ENCODE measurements at places on chromosomes 1 and 21. TPM values are rescaled to one million over a fixed set of nuclear protein-coding genes. Genes with fewer than 3 reads are reported as not detected.

Gene GCSAML
- 0.43 TPM for total RNA-seq

Gene CRP
- not detected for total RNA-seq

- no peak for DNase-seq
Measured at GRCh38 chr1:38004284-38005108, 818 bp downstream of the FHL3 start.

- DNase-seq = no peak
Measured at GRCh38 chr1:68280286-68280685, 48.0 kb upstream of the WLS start.

DNA sequence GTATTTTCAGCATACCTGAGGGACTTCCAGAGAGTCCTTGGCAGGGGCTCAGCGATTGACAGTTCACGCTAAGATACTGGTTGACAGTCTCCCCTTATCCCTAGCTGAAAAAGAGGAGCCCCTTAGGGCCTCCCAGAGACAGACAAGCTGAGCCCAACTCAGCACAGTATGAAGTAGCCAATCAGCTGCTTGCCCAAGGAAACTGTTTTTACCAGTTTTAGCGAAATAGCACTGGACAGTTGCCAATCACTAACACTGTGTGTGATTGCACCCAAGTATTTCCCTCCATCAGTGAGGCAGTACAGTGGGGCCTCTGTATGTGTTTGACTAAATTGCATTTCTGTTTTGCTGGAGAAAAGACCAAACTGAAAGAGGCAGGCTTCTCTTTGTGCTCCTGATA lies 27.0 kb downstream of the KHDRBS1 start:
- DNase-seq = no peak

GRCh38 chr21:35840949-35841348 lies 219.4 kb downstream of the SETD4 start:
- no peak for DNase-seq

- DNase-seq = peak; percentile 28
Measured at GRCh38 chr1:209354111-209354839, 229.2 kb upstream of the CAMK1G start.

DNA sequence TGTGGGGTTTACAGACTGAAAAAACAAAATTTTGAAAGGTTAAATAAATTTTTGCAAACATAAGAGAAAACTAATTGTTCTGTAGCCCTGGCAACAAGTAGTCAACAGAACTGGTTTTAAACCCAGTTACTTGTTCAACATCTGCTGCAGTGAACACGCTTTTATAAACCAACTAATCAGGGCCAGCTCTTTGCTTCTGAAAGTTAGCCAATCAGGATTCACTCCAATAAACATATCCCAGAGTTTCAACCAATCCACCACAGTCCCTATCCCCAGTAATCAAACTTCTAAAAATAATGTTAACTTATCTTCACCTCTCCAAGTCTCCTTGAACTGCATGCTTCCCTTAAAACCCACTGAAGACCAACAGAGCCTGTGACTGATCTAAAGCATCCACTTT lies 306.6 kb downstream of the CTH start:
- DNase-seq = no peak

- DNase-seq = no peak
Measured at GRCh38 chr1:12674358-12674757, 30.5 kb downstream of the AADACL4 start.

- no peak for DNase-seq
Measured at GRCh38 chr1:223847781-223848345, 2.1 kb upstream of the TP53BP2 start.

GRCh38 chr1:10374442-10374860 lies 24.4 kb upstream of the PGD start:
- no peak for DNase-seq

DNA sequence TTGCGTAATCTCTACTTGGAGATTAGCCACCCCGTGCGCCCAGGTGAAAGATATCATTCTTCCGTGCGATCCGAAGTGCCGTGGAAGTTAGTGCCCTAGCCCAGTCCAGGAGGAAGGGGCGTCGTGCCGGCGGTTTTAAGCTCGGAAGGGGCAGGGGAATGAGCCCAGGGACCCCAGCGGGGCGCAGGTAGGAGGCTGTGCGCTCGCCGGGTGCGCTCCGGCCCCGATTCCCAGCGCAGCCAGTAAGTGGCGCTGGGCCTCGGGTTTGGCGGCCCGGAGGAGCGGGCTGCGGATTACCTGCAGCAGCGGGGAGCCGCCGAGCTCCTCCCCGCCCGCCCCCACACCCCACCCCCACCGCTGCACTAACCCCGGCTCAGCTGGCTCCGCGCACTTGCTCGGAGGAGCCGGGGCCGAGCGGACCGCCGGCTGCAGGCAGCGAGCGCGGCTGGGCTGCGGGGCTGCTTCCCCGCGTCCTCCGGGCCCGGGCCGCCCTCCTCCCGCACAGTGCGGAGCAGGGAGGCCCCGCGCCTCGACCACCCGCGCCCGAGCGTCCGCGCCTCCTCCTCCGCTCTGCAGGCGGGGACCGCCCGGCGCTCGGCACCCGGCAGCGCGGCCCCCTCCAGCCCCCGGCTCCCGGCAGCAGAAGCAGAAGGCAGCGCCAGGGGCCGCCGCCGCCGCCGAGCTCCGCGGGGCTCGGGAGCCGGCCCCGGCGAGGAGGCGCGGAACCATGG lies at the start of gene RYR2:
Gene RYR2 (plus strand): TSS at position 390 of the 731 bp plus-strand sequence. CDS start 338 bp downstream, at position 728.
- no peak for DNase-seq

GRCh38 chr1:112954017-112954650 lies 1.9 kb downstream of the SLC16A1 start:
- DNase-seq = no peak

- DNase-seq = no peak
Measured at GRCh38 chr1:172268237-172268636, 152.2 kb upstream of the C1orf105 start.
